MM.1S (cell line): ENCODE measurements at places on chromosomes 5 and 9.

GRCh38 chr9:93155716-93156474 lies 21.8 kb upstream of the NINJ1 start:
- no peak for DNase-seq

- no peak for DNase-seq
Measured at GRCh38 chr5:133387091-133387490, 225.2 kb downstream of the FSTL4 start.

DNA sequence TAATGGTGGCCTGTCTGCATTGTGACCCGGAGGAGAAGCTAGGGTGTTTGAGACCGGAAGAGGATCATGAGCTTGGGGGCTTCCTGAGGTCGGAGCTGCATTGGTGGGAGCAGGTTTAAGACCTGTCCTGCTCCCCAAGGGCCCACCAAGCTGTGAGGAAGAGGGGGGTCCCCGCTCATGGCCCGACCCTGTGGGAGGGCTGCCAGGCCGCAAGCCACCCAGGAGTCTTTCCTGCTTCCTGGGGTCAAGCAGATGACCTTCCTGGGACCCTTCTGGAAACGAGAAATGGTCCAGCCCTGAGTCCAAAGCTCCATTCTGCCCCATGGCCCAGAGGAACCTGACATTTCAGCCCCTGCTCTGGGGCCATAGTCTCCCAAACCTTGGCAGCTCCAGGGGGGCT lies 61.5 kb upstream of the RNU6ATAC start:
- no peak for DNase-seq

DNA sequence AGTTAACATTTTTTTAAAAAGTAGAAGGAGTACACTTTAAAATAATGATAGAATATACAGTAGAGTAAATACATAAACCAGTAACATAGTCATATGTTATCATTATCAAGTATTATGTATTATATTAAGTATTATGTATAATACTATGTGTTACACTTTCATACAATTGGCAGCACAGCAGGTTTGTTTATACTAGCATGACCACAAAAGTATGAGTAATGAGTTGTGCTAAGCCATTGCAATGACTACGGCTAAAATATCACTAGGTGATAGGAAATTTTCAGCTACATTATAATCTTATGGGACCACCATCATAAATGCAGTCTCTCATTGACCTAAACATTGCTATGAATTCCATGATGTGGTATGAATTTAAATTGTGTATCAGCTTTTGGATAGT lies 506.0 kb downstream of the HTR1A start:
- DNase-seq = no peak

DNA sequence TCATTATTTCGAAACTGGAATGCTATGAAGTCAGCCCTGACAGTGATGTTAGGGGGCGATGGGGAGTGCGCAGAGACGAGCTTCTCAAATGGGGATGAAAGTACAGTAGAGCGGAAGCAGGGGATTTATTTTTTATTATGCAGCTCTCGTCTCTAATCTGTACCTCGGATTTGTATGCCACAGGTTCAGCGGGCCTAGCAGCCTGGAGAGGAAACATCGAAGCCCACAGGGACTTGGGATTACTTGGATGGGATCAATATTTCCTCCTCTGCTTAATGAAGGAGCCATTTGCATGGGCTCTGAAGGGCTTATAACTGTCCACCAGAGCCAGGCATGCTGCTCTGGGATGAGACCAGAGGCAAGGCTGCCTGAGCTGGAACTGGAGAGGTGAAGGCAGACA lies 133.5 kb upstream of the RAPGEF1 start:
- no peak for DNase-seq

- DNase-seq = no peak
Measured at GRCh38 chr5:112390327-112390726, 28.8 kb downstream of the EPB41L4A start.
